Bronchial epithelial cell (primary cell): ENCODE measurements at places on chromosomes 7 and 10. TPM values are rescaled to one million over a fixed set of nuclear protein-coding genes. Genes with fewer than 3 reads are reported as not detected.

Gene NPSR1
- total RNA-seq: not detected in 2 replicates

Gene TEX47
- total RNA-seq: not detected in 2 replicates

Gene KCNH2
- under 0.01 and 0.13 TPM in 2 replicates for total RNA-seq

Gene GIMAP1
- not detected in 2 replicates for total RNA-seq

Gene CPA2
- total RNA-seq: not detected in 2 replicates

Gene JCAD
- total RNA-seq: under 0.01 TPM in 1 of 2 replicates, not detected in the other

Gene PVRIG
- total RNA-seq: not detected in 2 replicates

Gene CALHM1
- total RNA-seq: not detected in 2 replicates

Gene ADRB1
- 1.8 and 2.2 TPM in 2 replicates for total RNA-seq

Gene PRKAR2B
- total RNA-seq: 0.26 TPM in 1 of 2 replicates, not detected in the other

Gene AKR1C4
- not detected in 2 replicates for total RNA-seq

Gene DPP6
- total RNA-seq: not detected in 2 replicates
